Activated CD8-positive, alpha-beta memory T cell treated with anti-CD3 and anti-CD28 coated beads for 1 hour (primary cell): ENCODE measurements at places on chromosomes 3 and 15.

- DNase-seq = no peak
These were observed 366.0 kb downstream of the PTPRG start for GRCh38 chr3:61927332-61927731.

GRCh38 chr3:76122007-76122406 is 336.7 kb upstream of the ZNF717 start:
- DNase-seq = no peak

GRCh38 chr3:152942366-152942765 is 107.4 kb downstream of the P2RY1 start:
- DNase-seq = no peak

- no peak for DNase-seq
These were observed 3.6 kb downstream of the VGLL4 start for GRCh38 chr3:11640009-11640673.

DNA sequence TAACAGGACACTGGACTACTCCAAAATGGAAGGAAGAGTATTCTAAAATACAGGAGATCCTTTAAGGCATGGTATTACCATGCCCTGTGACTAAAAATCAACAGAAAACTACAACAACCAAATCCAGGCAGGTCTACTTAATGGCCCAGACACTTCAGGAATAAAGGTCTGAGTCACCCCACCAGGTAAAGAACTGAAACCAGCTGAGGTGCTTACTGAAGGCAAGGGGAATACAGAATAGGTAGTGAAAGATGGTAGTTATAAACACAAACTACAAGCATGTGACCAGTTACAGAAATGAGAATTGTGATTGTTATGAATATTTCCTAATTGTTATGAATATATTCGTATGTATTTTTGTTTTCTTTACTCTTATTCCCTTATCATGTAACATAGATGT is 13.4 kb downstream of the IFT57 start:
- DNase-seq = no peak

DNA sequence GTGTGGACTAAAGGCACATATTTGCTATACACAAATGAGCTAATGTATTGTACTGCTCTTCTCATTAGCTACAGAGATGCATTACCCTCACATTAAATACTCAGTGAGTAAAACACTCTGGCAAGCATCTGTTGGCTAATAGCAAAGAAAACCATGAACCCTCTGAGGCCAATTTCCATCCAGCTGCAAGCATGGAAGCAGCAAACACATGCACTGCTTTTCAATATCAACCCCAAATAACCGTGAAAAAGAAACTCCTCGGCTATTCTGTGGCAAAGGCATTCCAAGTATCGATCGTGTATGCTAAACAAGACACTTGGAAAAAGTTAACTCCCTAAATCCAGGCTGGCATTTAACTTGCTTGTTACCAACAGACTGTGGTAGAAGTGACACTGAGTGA is 67.0 kb downstream of the PEAK1 start:
- no peak for DNase-seq

- no peak for DNase-seq
These were observed 45.0 kb downstream of the RFTN1 start for GRCh38 chr3:16468336-16469098.

DNA sequence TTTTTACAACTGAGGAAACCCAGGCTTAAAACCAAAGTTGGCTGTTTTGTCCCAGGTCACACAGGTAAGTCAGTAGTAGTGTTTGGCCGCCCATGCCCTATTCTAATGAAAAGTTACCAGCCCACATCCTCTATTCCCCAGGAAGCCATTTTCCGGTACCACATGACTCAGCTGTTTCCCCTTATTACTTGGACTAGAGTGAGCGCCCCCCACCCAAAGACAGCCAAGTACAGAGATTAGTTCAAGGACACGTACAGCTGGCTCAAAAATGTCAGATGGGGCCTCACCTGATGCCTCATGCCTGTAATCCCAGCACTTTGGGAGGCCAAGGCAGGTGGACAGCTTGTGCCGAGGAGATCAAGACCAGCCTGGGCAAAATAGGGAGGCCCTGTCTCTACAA is 8.5 kb upstream of the KLHL6 start:
- no peak for DNase-seq

DNA sequence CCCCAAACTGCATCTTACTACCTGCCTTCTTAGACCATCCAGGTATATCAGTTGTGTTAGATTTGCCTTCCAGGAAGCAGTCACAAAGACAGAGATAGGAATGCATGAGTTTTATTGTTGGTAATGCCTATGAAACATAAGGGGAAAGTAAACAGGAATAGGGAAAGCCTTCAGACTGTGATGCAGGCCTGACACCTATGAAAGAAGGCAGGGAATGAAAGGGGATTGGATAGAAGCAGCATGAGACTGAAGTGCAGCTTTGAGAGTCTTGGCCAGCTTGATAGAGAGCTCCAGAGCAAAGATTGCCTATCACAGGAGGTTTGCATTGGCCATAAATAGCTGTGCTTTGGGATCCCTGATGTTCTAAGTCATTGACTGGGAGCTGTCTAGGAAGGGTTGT is 15.9 kb upstream of the HHLA2 start:
- no peak for DNase-seq

DNA sequence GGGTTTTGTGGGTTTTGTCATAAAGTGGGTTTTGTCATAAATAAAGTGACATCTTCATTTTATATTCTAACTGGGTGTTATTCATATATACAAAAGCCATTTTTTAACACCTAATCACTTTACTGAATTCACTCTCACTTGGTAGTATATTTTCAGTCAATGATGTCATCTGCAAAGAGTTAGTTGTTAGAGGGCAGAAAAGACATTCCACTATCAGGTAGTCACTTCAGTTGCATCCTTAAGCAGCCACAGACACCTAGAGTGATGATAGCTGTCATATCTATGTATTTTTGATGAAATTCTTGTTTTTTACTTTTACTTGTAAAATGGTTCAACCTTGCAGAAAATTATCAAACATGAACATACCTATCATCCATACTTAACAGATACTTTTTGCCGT is 89.0 kb downstream of the DHX36 start:
- no peak for DNase-seq

GRCh38 chr15:98195796-98196195 is 235.3 kb downstream of the ARRDC4 start:
- DNase-seq = no peak

DNA sequence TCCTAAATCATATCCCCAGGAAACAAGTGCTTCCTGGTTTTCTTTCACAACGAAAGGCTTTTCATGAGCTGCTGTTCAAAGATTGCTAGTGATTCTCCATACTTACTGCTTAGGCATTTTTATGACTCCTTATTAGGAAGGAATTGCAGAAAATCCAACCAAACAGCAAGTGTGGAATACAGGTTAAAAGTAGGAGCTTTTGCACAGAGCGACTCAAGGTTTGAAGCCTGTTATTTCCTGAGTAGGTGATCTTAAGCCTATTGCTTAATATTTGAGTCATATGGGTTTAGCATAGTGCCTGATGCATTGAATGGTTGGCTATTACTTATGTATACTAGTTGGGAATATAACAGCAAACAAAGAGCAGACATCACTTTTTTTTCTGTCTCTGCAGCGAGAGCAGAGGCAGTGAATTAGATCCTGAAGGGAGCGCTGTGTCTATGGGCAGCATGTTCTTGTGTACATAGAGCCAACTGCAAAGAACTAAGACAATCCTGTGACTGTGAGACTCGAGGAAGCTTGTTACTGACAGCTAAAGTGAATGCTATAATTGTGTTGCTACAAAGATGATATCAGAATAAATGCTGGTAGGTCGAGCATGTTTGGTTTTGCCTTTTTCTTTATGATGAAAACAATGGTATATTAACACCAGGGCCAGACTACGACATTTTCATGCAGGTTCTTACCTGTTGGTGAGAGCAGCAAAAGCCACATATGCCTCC is 6.3 kb downstream of the TM4SF1 start:
- no peak for DNase-seq

GRCh38 chr3:39718674-39719595 is 90.5 kb upstream of the MYRIP start:
- DNase-seq = no peak

DNA sequence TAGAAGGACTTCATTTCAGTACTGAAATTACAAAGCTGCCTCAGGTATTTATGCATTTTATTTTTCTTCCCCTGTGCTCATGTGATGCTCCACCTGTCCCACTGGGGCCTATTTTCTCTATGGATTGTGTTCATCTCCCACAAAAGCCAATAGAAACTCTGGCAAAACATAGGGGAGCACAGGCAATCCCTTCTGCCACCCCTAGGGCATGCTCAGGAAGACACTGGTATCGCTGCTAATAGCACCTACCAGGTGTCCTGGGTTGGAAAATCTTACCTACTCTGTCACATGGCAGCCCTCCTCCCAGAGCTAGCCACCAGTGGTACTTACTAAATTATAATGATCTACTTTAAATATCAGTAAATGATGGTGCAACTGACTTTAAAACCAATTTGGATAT is 427.4 kb downstream of the FGF12 start:
- DNase-seq = no peak

GRCh38 chr3:195180490-195181112 is 90.4 kb downstream of the XXYLT1 start:
- no peak for DNase-seq

GRCh38 chr3:138653567-138653966 is 45.0 kb downstream of the FAIM start:
- DNase-seq = no peak

GRCh38 chr3:133926736-133927539 is 31.3 kb upstream of the RAB6B start:
- no peak for DNase-seq
